ENCODE measurements at places on chromosomes 12 and 14.

GRCh38 chr14:61663312-61663979 lies 31.9 kb upstream of the HIF1A start:
- DNase-seq = no peak

DNA sequence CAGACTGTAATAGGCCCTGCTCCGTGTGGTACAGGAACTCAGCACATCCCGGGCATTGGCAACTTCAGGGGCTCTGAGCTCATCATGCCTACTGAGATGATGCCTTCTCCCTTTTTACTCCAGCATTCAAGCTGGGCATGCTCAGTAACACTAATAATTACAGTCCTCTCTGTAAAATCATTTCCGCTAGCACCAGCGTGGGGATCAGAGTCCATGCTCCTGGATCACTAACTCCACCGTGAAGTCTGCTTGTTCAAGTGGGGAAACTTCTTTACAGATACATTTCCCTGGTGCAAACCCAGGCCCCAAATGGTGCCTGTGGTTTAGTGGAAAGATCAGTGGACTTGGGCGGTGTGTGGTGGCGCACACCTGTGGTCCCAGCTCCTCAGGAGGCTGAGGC lies 16.7 kb downstream of the CLSTN3 start:
- DNase-seq = no peak

DNA sequence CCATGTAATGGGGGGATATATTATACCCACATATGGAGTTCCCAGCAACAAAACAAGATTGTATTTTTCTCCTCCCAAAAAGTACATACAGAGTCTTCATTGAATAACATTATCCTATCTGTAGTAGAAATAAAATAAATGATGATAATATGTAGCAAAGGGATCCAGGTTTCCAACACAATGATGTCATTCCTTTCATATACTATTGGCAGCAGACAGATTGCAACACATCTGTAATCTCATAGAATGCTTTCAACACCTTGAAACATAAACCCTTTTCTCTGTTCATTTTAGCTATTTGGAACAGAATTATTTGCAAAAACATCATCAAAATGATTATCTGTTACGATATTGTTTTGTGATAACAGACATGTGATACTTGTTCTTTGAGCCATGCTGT lies 317.6 kb downstream of the DPF3 start:
- no peak for DNase-seq

- DNase-seq = no peak
Observed at GRCh38 chr12:50201987-50202521, 34.9 kb upstream of the CERS5 start.

DNA sequence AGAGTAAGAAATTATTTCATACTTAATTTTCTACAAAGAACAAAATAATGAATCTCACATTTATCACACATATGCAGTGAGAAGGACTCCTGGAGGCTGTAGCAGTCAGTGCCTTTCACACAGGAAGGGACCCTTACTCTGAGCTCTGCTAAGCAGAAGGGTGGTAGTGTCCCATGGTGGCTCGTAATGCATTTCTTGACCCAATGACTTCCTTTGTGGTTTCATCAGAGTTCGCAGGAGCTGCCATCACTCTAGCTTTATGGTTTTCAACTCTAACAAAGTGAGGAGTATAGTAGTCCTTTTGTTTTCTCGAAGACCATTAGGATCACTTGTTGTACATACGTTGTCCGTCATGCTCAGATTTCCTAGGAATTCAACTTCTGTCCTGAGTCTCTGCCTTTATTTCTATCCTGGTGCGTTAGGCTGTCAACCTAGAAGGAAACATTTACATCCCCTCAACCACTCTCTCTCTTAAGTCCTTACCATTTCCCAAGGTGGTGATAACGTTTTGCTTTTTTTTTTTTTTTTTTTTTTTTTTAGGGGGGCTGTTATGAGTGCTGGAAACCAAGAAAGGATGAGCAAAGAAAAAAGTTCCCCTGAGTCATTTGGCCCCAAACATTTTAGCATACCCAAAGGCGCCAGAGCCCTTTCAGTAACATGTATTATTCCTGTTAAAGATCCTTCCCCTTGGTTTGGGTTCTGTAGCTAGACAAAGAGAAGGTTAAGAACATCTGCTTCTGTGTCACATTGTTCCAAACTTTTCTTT lies 37.2 kb downstream of the GABARAPL1 start:
- no peak for DNase-seq

DNA sequence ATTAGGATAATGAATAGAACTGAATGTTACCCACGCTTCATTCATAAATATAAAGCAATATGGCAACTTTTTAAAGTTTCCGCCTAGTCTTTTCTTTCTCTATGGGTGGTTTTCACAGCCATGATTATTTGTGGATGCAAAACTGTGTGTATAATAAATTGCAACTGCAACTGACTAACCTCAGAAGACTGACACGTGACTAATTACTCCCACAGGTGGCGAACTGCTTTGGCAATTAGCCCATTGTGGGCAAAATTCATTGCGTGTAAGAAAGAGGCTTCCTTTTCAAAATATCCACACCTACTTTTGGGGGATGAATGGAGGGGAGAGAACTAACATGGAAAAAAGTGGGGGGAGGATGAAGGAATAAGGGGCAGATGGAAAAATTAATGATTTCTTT lies 79.0 kb downstream of the SLC25A21 start:
- DNase-seq = no peak

All from head of caudate nucleus (tissue), 42 donors.